Upper lobe of right lung (tissue), 1 donor: ENCODE measurements at places on chromosomes 12 and 14. TPM values are rescaled to one million over a fixed set of nuclear protein-coding genes. Genes with fewer than 3 reads are reported as not detected.

GRCh38 chr14:80536456-80536855 is 325.2 kb upstream of the DIO2 start:
- H3K4me1 ChIP-seq = no peaks in the 10 kb centered on the region
- H3K36me3 ChIP-seq = no peaks in the 10 kb centered on the region
- no peak overlapping the region for H3K4me3 ChIP-seq
- H3K27ac ChIP-seq = no peak overlapping the region
- H3K27me3 ChIP-seq = no peaks in the 10 kb centered on the region

- no peaks in the 10 kb centered on the region for H3K27me3 ChIP-seq
- no peak for DNase-seq
- H3K4me1 ChIP-seq = no peaks in the 10 kb centered on the region
These were observed 180.6 kb downstream of the AKAP6 start for GRCh38 chr14:32509632-32510187.

GRCh38 chr12:52024845-52025230 is 18.1 kb downstream of the TAMALIN start:
- H3K27ac ChIP-seq = peak overlapping the region; percentile 77
- H3K4me1 ChIP-seq = peaks cover 33% of the 10 kb centered on the region
- peak; percentile 68 for DNase-seq
- H3K27me3 ChIP-seq = no peaks in the 10 kb centered on the region

GRCh38 chr14:87233266-87233665 is 759.7 kb downstream of the GALC start:
- no peak overlapping the region for H3K27ac ChIP-seq
- H3K4me1 ChIP-seq = no peaks in the 10 kb centered on the region
- DNase-seq = no peak
- H3K27me3 ChIP-seq = no peaks in the 10 kb centered on the region
- H3K36me3 ChIP-seq = no peaks in the 10 kb centered on the region

DNA sequence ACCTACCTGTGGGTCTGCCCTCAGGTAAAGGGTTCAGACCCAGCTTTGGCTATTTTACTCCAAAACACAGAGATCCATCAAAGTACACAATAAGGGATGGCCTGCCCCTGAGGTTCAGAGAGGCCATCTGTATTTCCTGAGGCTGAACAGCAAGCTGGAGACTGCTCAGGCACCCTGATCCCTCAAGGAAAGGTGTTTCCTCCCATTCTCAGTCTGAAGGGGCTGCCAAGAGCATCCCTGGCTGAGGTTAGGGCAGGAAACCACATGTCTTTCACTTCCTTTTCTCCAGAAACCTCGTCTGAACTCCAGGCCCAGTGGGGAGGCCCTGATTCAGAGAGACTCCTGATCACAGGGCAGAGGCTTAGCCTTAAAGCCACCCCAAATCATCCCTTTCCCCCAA is 1.5 kb downstream of the RILPL1 start:
- peak overlapping the region; percentile 8 for H3K4me3 ChIP-seq
- no peaks in the 10 kb centered on the region for H3K27me3 ChIP-seq
- DNase-seq = no peak

GRCh38 chr14:23115918-23116317 is 3.1 kb downstream of the CEBPE start:
- no peak for DNase-seq
- no peaks in the 10 kb centered on the region for H3K27me3 ChIP-seq
- no peak overlapping the region for H3K27ac ChIP-seq
- H3K4me1 ChIP-seq = peaks cover 13% of the 10 kb centered on the region
- H3K4me3 ChIP-seq = no peak overlapping the region
- H3K36me3 ChIP-seq = no peaks in the 10 kb centered on the region

DNA sequence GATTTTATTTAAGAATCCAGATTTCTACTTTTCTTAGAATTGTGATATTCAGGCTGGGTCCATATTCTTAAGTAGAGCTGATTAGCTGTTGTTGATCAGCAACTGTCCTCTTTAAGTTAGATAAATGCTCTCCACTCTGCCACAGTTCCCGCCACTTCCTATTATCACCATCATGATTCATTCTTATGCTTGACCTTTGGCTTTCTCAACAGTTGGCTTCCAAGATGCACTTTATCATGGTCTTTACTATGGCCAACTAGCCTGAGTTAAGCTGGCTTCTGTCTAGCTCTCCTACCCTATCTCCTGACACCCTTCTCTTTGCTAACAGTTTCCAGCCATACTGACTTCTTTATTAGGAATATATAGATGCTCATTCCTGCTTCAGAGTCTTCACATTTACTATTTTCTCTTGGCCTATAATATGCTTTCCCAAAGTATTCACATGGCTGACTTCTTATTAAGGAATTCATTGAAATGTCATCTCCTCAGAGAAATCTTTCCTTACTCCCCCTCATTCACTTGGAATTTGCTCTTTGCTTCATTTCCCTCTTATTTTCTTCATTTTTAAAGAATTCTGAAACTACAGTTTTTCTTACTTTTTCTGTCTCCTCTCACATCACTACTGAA is 149.0 kb upstream of the IGF1 start:
- H3K4me1 ChIP-seq = no peaks in the 10 kb centered on the region
- H3K27ac ChIP-seq = no peak overlapping the region
- no peak overlapping the region for H3K4me3 ChIP-seq
- DNase-seq = no peak
- no peaks in the 10 kb centered on the region for H3K36me3 ChIP-seq
- no peaks in the 10 kb centered on the region for H3K27me3 ChIP-seq

DNA sequence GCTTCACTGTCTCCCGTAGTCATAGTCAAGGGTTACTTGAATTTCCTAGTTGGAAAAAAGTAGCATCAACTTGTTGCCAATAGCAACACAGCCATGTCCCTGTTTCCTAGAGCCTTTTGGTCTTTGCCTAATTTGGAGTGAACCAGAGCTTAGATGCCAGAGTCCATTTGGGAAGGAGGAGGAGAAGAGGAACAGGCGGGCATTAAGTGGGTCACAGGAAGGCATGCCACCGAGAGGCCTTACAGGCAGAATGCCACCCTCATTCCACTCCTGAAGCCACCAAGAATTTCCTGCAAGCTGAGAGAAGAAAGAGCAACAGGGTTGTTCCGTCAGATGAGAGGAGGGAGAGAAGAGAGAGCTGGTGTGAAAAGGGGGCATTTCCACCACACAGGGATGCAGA is 339.5 kb downstream of the DPF3 start:
- no peaks in the 10 kb centered on the region for H3K36me3 ChIP-seq
- H3K27me3 ChIP-seq = peaks cover 7% of the 10 kb centered on the region
- no peaks in the 10 kb centered on the region for H3K4me1 ChIP-seq
- no peak overlapping the region for H3K27ac ChIP-seq
- no peak overlapping the region for H3K4me3 ChIP-seq
- DNase-seq = no peak

Gene SYNDIG1L
- 2.9 TPM for total RNA-seq
